Stimulated activated CD4-positive, alpha-beta T cell treated with anti-CD3 and anti-CD28 coated beads, Interleukin-4, amount 100 ng/mL, for 4 hours (primary cell): ENCODE measurements at places on chromosomes 13 and 19.

DNA sequence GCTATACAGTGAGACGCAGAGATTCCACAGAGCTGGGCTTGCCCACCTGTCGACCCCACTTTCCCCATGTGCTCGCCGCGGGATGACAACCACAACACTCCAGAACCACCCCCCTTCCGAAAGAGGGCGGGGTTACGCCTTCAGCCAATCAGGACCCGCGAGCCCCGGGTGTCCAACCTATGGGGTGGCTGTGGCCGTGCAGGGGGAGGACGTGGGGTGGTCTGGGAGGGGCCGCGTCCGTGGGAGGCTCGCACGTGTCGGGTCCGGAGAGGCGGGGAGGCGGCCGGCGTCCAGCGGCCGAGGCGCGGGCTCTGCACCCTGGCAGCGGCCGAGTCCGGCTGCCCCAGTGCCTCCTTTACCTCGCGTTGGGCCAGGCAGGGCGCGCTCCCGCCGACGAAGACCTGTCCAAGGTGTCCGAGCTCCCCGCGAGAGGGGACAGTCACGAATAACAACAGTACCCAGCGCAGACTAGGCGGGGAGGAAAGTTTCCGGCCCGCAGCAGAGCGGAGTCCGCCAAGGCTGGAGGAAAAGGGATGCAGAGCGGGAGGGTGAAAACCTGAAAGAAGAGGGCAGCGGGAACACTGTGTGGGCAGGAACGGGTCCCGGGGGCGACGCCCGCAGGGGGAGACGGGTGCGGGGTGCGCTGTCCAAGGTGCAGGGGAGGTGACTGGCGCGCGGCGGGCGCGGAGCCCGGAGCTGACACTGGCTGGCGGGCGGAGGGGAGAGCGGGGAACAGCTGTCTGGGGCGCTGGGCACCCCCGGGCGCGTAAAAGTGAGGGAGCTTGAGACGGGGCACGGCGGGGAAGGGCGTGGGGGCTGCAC is 911 bp downstream of the ENOX1 start:
- peak; percentile 17 for DNase-seq

- DNase-seq, result peak; percentile 56
Measured at GRCh38 chr19:14450168-14450874, 17.2 kb downstream of the PKN1 start.

DNA sequence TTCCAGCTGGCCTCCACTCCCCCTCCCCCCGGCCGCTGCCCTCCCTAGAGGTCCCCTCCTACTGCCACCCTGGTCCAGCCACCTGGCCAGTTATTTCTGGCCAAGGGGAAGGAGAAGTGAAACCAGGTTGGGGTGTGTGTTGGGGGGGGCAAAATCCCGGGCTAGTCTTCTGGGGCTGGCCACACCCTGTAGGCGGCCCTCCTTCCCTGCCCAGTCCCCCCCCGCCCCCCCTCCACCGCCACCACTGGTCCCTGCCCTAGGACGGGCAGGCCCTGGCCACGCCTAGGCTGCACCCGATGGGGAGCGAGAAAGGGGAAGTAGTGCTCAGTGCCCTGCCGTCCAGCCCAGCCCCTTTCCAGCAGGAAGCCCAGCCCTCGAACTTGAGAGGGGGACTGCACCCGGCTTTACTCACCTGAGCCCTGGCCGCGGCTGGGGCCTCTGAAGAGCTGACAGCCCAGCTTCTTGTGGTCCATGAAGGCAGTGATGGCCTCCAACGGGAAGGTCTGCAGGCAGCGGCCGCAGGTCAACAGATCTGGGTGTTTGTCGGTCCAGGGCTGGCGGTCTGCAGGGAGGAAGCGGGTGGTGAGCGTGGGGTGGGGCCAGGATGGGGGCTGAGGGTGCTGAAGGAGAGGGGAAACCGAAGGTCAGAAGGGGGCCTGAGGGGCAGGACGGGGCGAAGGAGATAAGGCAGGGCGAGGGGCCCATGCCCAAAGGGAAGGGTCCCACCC is 813 bp downstream of the ZNF296 start:
- DNase-seq, result no peak

DNA sequence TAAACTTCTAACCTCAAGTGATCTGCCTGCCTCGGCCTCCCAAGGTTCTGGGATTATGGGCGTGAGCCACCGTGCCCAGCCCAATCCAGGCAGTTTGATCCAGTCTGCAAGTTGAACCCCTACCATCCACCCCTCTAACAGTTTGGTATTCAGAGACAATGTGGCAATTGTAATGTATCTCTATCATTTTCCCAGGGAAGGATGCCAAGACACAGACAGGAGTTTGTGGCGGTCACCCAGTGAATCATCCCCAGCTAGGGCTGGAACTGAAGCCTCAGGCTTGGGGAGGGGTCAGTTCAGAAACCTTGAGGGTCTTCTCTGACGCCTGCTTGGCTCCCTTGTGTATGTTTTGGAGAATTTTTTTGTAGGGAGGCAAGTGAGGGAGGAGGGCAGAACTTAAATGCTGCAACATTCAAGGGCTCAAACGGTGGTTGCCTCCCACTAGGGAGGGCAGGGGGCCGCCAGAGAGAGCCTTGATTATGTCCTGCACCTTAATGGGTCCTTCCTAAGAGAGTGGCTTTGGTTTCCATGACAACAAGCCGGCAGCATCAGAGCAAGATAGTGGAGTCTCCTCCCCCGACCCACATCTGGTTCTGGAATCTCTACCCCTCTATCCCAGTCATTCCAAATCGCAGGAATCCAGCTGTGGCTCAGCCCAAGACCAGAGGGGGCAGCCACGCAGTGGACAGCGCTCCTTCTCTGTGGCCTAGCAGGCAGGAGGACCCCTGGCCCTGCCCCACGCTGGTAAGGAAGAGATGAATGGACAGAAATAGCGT is 14.9 kb upstream of the FEM1A start:
- no peak for DNase-seq

GRCh38 chr13:43346427-43346826 is 323.0 kb downstream of the DNAJC15 start:
- no peak for DNase-seq

GRCh38 chr19:55488986-55489710 is 912 bp downstream of the SSC5D start:
- no peak for DNase-seq

DNA sequence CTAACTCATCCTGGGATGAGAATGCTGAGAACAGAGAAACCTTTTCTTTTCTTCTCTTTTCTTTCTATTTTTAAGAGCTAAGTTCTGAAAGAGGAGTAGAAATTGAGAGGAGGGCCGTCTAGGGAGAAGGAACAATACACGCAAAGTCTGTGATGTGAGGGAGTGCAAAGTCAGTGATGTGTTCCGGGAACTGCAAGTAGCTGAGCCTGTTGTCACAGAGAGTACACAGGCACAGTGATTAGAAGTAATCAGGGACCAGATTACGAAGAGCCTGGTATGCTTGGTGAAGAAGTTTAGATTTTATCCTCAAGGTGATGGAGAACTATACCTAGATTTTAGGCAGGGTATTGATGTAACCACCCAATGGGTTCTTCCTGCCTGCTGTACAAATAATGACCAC is 32.0 kb upstream of the CXCL17 start:
- no peak for DNase-seq

GRCh38 chr13:23674795-23675640 is 104.8 kb downstream of the TNFRSF19 start:
- no peak for DNase-seq

- no peak for DNase-seq
Measured at GRCh38 chr13:101941095-101941783, 460.6 kb downstream of the FGF14 start.

- DNase-seq, result no peak
Measured at GRCh38 chr13:40061466-40062450, 406.3 kb downstream of the COG6 start.

DNA sequence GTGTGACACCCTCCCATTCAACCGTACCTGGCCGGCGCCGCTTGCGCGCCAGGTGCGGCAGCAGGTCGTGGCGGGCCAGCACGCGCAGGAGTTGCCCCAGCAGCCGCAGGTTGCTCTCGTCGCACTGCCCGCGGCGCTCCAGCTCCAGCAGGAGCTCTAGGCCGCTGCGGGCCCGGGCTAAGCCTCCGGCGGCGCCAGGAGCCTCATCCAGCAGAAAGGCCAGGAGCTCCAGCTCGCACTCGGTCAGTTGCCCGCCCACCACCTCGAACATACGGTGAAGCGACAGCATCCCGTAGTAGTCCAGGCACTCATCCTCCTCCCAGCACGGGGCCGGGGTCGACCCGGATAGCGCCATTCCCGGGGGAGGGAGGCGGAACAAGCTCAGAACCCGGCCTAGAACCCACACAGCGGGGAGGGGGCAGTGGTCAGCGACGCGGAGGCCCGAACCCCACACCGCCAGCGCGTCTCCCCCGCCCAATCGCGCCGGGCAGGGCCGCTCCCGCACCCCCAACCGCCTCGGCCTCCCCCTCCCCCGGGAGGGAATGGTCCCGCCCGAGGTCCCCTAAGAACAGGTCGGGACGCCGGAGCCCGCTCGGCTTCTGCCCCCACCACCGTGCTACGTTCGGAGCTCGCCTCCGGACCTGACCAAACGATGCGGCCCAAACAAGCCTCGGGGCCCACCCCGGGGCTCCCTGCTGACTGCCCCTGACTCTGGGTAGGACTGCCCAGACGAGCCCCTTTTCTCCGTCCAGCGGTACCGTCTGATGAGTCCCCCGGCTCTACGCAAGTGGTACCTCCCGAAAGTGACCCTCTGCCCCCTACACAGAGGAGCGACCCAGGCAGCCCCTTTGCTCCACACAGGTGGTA is 591 bp downstream of the DEDD2 start:
- DNase-seq, result no peak

DNA sequence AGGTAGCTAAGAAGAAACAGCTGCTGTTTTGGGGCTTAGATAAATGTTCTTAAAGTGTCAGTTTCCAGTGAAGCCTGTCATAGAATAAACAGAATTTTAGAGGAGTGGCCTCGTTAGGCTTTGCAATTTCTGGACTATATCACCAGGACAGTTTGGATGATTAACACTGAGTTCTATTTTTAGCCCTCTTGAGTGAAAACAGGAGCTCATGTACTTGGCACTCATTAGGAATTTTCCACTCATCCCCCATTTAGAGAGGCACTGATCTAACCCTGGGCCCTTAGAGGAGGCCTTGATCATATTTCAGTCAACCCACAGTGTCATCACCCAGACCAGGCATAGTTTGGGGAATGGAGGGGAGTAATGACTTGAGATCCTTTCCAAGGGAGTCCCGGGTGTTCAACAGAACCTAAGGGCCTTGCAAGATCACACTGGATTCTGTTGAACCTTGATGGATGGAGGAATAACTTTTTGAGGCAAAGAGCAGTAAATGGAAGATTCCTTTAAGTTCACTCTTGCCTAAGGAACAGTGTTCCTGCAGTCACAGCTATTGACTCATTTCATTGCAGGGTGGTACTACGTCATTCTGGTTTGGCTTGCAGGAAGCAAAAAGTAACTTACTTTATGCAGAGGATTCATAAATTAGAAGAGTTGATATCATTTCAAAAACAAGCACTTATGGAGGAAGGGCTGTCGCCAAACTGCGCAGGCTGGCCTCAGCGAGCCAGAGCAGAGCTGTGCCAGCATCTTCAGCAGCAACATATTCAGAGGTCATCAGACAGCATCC is 160.2 kb downstream of the SLC7A1 start:
- no peak for DNase-seq

DNA sequence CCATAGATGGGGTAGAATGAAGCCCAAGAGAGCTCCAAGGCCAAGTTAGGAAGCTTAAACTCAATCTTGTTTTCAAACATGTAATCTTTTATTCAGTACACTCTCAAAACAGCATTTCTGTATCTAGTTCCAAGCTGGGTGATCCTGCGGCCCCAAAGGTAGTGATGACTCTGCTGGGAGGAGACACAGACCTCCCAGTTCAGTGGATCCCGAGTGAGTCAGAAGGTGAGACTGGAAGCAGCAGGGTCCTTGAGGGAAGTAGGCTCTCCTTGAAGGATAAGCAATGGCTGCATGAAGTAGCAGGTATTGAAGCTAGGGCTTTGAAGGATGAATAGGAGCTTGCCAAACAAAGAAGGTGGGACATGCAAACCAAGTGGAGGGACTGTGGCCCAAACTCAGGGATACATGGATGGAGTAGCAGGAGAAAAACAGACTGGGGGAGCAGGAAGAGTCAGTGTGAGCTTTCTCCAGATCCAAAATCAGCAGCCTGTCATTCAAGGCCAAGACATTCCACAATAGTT is 9.6 kb downstream of the TINCR start:
- DNase-seq, result no peak

DNA sequence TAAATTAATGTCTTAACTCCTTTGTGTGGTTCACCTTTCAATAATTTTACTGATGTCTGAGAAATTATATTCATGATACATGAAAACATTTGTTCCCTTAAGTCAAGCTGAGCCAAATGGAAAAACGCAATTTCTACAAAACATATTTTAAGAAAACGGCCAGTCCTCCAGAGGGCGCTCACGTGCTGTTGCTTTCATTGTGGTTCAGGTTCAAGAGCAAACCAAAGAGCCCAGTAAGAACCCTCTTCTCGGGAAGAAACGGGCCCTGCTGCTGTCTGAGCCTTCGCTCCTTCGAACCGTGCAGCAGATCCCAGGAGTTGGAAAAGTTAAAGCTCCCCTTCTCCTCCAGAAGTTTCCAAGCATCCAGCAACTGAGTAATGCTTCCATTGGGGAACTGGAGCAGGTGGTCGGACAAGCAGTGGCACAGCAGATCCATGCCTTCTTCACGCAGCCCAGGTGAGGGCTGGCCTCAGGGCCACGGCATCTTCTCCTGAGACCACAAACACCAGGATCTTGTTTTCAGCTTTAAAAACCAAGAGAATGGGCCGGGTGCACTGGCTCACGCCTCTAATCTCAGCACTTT is 4.3 kb downstream of the FAAP24 start:
- DNase-seq, result peak; percentile 65

DNA sequence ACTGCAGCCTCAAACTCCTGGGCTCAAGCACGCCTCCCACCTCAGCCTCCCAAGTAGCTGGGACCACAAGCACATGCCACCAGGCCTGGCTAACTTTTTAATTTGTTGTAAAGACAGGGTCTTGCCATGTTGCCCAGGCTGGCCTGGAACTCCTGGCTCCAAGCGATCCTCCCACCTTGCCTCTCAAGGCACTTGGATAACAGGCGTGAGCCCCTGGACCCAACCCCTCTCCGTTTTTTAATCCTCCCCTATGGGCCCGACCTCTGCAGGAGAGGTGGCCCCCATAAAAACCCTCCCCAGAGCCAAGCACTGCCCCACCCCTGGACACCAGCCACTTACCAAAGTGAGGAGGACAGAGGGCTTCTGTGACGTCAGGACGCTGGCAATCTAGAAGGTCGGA is 28.6 kb downstream of the PEPD start:
- DNase-seq, result no peak

DNA sequence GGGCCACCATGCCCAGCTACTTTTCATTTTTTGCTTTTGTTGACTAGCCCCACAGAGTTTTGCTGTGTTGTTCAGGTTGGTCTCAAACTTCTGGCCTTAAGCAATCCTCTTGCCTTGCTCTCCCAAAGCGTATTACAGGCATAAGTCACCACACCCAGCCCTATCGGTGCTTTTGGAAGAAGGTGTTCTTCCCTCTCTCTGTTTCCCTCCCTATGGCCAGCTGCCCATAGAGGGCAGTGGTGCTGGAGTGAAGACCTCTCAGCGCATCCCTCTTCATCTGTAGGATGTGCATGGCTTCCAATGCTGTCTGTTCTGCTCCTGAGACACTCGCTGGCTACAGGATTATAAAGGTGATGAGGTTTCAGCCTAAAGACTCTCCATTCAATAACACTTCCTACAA is 1.3 kb upstream of the CD22 start:
- no peak for DNase-seq

GRCh38 chr13:44540761-44541434 is 35.2 kb downstream of the TSC22D1 start:
- no peak for DNase-seq
